Brain microvascular endothelial cell (primary cell): ENCODE measurements at places on chromosomes 4 and X.

- no peak for DNase-seq
Measured at GRCh38 chr4:17336524-17336961, 175.3 kb downstream of the QDPR start.

DNA sequence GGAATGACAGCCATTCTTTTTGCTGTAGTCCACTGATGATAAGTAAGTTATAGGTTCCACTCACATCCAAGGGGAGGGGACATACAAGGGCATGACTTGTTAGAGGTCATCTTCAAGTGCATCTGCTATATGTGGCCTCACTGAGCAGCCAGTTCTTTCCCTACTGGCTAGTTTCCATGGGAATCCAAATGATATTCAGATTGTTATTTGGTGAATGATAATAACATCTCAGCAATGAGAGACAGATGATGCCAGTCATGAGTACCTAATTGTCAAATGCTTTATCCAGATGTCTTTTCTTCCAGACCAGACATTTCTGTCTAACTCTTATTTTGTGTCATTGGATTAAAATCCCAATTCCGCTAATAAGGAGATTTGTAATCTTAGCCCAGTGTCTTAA, 460.4 kb upstream of the BOD1L1 start:
- DNase-seq, result no peak

- no peak for DNase-seq
Measured at GRCh38 chr4:42523066-42523718, 125.9 kb downstream of the SHISA3 start.

- no peak for DNase-seq
Measured at GRCh38 chr4:80423553-80424224, 88.2 kb downstream of the CFAP299 start.

- DNase-seq, result no peak
Measured at GRCh38 chrX:110491846-110492620, 133.4 kb downstream of the RTL9 start.

- DNase-seq, result no peak
Measured at GRCh38 chr4:136858903-136859302, 673.4 kb downstream of the PCDH18 start.

- DNase-seq, result peak; percentile 94
Measured at GRCh38 chr4:1192091-1192492, 19.7 kb upstream of the SPON2 start.

DNA sequence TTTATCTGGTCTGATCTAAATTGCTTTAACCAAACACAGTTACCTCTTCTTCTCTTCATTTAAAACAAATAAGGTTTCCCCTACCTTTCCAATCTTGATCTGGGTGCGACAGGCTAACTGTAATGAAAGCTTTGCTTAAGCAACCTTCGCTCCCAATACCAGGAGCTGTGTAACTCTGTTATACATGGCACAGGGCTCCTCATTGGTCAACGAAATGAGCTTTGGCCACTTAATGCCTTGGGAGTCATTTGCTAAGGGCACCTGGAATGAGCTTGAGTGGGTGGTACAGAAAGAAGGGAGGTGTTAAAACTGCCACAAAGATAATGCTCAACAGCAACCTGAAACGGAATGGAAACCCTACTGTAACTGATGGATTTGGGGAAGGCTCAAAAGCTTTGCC, 140.5 kb downstream of the CHRNA9 start:
- DNase-seq, result no peak

GRCh38 chrX:35046660-35047296, 104.2 kb downstream of the FAM47B start:
- no peak for DNase-seq

DNA sequence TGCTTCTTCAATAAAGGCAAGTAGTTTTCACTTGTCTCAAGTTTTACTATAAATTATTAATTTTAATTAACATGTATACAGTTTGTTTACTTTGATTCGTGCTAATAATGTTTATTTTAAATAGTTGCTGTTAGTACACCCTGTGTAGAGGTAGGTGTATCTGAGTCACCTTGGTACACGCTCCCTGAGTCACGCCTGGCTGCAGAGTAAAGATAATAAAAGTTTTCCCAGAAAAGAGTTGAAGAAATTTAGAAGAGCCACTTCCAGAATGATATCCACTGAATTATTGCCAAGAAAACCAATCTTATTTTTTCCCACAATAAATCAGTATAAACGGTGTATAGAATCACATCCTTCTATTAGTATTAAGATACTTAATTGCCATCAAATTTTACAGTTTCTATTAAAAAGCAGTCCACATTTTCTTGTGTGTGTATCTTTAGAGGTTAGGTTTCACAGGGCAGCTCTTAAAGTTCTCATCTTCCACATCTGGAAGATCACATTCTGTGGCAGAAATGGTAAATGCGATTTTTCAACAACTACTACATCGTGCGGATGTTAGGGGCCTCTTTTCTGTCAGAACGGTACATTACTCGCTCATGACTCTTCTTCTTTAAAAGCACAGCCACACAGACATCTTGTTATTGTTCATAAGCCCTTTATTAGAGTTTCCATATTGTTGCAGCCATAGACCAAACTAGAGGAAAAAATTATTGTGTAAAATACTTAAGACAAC, 55.4 kb downstream of the HADH start:
- no peak for DNase-seq

DNA sequence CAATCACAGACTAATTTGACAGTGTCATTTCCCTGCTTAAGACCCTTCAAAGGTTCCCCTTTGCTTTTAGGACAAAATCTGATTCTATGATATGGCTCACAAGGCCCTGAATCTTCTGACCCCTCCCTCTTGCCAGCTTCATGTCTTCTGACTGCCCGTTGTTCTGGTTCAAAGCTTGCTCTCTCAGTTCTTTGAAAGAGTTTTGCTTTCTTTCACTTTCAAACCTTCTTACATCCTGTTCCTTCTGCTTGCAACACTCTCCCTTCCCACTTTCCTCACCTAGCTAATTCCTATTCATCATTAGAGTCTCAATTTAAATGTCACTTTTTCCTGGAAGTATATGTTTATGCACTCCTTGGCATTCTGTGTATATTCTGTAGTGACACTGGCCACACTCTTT, 299.2 kb downstream of the IDS start:
- no peak for DNase-seq

- DNase-seq, result no peak
Measured at GRCh38 chrX:119635799-119636198, 29.6 kb upstream of the NKRF start.

DNA sequence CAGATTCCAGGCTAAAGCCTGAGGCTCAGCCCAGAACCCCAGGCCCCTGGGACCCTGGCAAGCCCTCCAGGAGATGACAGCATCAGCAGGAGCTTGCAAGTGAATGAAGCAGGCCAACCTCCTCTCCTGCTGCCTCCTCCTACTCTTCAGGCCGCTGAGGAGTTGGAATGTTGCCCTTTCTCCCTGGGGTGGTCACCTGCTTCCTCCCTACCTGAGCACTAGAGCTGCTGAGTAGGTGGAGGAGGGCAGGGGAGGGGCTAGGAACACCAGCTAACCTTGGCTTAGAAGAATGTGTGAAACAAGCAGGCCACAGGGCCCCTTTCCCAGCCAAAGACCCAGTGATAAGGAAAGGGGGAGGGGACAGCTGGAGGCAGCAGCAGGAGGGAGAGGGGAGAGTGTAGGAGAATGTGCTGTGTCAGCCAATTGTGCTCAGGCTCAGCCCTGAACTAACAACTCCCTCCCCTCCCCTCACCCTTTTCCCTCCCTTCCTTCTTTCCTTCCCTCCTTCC, 58.0 kb downstream of the PJA1 start:
- no peak for DNase-seq

GRCh38 chrX:17689971-17690409, 47.3 kb upstream of the SCML1 start:
- peak; percentile 72 for DNase-seq

DNA sequence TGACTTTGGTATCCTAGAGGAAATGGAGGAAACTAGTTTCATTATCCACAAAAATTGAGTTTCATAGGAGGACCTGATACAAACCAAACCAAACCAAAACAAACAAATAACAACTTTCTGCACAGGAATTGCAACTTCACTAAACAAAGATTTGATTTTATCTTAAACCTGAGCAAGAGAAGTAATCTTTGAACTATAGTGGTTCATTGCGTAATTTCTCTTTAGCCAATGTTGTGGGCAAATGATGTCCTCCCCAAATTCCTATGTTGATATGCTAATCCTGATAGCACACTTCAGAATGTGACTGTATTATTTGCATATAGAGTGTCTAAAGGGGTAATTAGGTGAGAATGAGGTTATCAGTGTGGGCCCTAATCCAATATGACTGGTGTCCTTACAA, 102.4 kb downstream of the CAMK2D start:
- no peak for DNase-seq

GRCh38 chrX:15718283-15718970, 19.6 kb upstream of the CA5B start:
- DNase-seq, result no peak

DNA sequence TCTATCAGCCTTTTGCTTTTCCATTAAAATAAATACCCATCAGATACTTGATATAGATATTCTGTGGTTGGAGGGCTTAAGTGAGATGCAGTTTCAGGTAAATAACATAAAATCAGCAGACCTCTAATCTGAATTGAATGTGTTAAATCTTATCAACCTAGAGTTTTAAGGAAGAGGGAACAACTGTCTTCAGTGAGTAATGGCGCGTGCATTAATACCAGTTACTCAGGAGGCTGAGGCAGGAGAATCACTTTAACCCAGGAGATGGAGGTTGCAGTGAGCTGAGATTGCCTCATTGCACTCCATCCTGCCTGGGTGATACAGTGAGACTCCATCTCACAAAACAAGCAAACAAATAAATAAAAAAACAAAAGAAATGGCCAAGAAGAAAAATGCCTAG, 54.3 kb downstream of the FAT4 start:
- DNase-seq, result peak; percentile 29

DNA sequence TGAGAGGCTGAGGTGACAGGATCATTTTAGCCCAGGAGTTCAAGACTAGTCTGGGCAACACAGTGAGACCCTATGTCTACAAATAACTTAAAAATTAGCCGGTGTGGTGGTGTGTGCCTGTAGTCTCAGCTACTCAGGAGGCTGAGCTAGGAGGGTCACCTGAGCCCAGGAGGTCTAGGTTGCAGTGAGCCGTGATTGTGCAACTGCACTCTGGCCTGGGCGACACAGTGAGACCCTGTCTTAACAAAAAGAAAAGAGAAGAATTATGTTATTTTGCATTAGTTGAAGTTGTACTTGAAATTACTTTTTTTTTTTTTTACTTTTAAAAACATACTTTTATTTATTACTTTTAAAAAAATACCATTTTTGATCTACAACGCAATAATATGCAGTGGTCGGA, 21.8 kb upstream of the TADA2B start:
- DNase-seq, result no peak

DNA sequence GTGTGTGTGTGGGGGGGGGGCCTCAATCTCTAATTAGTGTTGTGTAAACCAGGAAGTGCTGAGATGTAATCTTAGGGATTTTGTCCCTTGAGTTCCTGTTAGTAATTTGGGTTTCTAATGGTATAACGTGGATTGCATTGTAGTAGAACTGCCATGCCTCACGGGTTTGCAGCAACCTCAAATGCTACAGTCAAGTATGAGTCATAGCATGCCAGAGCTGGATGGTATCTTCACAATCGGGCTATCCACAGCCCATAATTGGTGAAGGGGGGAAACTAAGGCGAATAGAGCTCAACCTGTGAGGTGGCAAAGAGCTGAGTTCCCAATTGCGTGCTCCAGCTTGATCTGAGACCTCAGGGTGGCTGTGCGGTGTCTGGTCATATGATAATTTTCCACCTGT, 2.2 kb upstream of the FMR1NB start:
- no peak for DNase-seq
